ENCODE measurements at places on chromosomes 1 and 21.

- no peak for DNase-seq
Measured at GRCh38 chr1:1541956-1542765, 1.7 kb upstream of the TMEM240 start.

GRCh38 chr21:46052703-46053651 lies 44.9 kb upstream of the COL6A2 start:
- DNase-seq = peak; percentile 90

GRCh38 chr21:38820471-38821239 lies 14.9 kb downstream of the ETS2 start:
- DNase-seq = no peak

DNA sequence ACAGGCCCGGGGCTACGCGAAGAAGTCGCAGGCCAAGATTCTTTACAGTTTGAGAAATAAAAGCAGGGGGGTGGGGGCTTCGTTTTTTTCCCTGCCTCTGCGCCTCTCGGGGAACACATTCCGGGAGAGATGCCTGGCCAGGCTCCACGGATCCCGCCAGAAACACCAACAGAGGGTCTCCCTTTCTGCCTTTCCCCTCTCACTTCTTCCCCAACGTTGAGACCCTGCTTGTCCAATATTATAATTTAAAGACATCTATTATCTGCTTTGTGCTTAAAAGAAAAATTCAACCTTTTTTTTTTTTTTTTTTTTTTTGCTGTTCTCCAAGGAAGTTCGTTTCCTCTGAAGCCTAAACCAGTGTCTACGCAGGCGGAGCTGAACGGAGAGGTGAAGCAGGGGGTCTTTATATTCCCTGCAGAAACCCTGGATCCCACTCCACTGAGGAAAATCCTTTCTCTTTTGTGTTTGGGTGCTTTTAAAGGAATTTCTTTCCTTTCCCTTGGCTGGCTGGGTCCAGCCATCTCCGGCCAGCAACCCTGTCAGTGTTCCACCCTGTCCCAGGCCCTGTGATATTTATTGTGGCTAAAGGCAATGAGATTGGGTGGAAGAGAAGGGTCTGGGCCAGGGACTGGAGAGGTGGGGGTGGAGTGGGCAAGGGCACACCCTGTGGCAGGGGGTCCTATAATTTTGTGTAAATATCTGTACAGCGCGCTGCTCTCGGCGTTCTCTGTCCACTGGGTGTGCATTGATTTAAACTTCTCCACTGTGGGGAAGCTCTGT lies 2.2 kb downstream of the FOXD2 start:
- DNase-seq = no peak

DNA sequence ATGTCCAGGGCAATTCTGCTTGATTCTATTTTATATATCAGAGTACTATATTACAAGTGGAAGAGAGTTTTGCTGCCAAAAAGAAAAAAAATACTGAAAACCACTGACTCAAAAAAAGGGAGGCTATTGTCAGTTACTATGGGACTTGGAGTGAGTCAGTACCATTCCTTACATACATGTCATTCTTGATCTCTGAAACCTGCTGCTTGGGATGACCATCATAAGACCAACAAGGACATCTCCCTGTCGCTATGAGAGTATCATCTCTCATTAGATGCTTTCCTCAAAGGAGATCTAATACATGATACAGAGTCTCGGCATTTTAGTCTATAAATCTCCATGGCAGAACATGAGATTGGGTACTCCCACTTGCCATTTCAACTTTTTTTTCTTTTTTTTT lies 11.8 kb upstream of the INPP5B start:
- peak; percentile 77 for DNase-seq

- DNase-seq = no peak
Measured at GRCh38 chr1:232048481-232048880, 421.9 kb downstream of the DISC1 start.

DNA sequence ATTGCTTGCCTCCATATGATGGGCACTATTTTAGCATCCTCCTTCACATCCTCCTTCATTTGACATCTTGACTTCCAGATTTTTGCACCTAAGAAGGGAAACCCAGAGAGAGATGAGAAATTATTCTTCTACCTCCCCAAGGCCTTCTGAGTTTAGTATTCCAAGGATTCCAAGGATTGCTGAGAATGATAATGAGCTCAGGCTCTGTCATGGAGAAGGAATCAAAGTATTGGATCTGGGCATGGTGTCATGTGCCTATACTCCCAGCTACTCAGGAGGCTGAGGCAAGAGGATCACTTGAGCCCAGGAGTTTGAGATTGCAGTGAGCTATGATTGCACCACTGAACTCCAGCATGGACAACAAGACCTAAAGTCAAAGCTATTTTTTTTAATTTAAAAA lies 26.6 kb upstream of the ZNF281 start:
- DNase-seq = no peak

DNA sequence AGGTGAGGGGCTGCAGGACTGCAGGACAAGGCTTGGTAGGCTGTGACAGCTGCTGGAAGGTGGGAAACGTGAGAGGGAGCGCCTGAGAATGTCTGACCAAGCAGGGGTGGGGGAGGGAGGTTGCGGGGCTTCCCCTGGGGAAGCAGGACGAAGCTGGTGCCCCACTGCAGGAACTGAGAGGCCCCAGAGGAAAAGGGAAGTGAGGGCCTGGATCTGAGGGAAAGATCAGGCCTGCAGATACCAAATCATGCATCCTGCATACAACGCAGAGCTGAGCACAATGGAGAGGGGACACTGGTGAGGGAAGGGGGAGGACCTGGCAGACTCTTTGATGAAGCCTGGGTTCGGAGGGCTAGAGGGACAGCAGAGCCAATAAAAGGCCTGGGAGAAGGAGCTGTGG lies 65.7 kb upstream of the BACE2 start:
- no peak for DNase-seq

- DNase-seq = no peak
Measured at GRCh38 chr1:17409391-17409811, 30.1 kb downstream of the RCC2 start.

- no peak for DNase-seq
Measured at GRCh38 chr1:201142011-201142848, 12.0 kb downstream of the TMEM9 start.

DNA sequence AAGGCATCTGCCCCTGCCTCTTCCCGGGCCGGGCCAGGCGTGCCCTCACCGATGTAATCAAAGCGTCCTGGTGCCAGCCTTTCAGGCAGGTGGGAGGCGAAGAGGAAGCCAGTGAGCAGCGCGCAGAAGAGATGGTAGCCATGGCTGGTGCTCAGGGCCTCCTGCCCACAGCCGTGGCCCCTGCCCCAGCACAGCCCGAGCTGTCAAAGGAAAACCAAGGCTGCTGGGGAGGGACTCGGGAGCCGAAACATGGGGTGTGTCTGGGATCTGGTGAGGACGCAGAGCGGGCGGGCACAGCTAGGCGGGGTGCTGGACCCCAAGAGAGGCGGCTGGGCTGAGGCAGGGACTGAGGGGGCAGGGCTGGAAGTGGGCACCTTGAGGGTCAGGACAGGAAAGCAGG lies 2.7 kb downstream of the BGLAP start:
- DNase-seq = no peak

DNA sequence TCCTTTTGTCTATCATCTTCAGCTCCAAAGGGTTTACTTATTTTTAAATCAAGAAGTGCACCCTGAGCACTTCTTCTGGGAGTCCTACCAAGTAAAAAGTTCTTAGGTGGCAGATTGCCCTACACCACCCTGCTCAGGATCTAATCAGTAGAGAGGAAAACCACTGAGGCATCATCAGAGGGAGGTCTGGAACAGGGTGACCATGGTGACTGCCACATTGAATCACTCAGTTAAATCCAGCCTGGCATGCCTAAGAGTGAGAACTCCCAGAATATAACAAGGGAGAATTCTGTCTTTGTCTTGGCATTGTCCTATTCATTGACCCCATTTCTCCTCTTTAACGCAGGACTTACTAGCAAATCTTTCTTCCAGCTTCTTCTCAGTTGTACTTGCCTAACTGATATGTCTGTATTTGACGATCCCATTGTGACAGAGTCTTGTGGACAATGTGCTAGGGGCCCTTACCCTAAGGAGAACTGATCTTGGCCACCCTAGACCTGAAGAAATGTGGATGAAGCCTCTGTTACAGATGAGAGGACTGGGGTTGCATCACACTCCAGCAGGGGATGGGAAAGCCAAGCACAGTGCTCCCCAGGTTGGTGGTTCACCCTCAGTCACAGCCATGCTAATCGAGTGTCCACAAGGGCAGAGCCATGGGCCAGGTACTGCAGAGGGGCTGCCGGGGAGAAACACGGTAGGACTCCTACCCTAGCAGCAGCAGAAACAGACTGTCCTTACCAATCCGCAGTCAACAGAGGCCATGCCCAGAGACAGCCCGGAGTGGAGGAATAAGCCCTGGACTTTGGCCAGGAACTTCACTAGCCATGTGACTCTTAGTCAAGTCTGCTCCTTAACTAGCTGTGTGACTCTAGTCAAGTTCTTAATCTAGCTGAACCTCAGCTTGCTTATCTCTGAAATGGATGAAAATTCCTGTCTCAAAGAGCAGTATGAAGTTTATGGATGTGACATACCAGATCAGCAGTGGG lies 15.4 kb downstream of the PKP1 start:
- no peak for DNase-seq

Data from AG09309 (cell line).